ENCODE measurements at places on chromosomes 1 and 21.

DNA sequence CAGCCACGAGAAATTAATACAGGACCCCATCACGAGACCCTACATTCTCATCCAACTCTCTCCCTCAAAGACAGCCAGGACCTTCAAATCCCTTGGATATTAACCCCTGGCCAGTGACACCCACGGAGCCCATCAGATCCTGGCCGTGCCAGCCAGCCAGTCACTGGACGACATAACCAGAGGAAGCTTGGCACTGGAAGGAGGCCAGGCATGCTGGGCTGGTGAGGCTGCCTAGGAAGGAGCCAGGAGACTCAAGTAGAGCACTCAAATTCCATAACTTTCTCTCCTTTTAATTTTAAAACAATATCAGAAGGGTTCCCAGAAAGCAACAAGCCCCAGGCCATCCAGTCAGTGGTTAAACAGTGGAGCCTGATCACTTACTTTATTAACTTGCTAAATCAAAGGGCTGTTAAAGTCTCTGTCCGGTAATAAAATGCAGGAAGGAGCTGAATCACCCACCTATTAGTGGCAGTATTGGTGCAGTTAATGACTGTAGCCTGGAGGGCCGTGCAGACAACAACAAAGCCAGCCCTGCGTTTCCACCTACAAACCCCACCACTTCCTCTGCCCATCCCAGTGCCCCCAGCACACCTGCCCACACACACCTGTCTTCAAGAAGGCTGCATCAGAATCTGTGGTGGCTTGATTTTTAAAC lies 78.0 kb downstream of the HIVEP3 start:
- no peak for DNase-seq

GRCh38 chr1:112614460-112615065 lies 4.4 kb downstream of the ST7L start:
- no peak for DNase-seq

DNA sequence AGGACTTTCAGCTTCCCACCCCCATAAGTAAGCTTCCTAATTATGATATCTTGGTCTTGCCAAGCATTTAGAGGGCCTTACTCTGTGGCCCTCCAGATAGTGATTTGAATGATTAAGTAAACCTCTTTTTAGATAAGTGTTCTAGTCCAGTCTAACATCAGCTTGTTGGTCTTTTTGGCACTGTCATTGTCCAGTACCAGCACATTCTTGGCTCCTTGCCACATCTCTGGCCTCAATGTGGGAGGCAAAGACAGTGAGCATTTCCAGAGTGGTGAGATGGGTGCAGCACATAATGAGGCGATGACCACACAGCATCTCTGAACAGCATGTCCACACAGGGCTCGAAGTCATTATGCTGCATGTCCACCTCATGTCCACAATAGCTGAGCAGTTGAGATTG lies 6.1 kb downstream of the CAPZA1 start:
- DNase-seq, result no peak

GRCh38 chr1:45452503-45452902 lies 38.5 kb downstream of the TESK2 start:
- no peak for DNase-seq

GRCh38 chr1:50332941-50333594 lies 90.2 kb downstream of the DMRTA2 start:
- peak; percentile 32 for DNase-seq

- peak; percentile 79 for DNase-seq
Measured at GRCh38 chr1:228487336-228488124, at the start of gene RNF187. Gene RNF187 (plus strand): TSS chr1:228487382.

DNA sequence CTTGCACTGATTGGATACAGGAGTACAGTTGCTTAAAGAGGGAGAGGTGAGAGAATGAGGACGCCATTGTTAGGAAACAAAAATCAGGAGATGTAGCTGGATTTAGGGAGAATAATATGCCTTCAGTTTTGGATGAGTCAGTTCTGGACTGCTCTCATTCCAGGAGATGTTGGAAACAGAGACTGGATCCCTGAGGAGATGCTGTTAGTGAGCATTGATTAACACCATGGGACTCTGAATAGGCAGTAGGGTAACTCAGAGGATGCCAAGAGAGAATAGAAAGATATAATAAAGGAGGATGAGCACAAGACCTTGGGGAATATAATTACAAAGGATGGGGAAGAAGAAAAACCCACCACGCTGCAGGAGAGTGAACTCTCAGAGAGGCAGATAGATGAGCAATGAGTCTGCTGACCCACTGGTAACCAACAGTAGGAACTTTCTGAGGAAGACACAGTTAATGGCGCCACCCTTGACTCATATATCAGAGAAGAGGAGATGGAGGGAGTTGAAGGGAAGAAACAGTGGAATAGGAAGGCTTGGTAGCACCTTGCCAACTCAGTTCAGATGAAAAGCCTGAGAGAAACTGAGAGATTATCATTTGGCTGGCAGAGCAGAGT lies 10.5 kb downstream of the KCNJ15 start:
- DNase-seq, result no peak

GRCh38 chr1:23657659-23658275 lies 33.8 kb upstream of the RPL11 start:
- no peak for DNase-seq

GRCh38 chr1:16605532-16606505 lies 7.5 kb downstream of the NBPF1 start:
- DNase-seq, result no peak

- DNase-seq, result no peak
Measured at GRCh38 chr1:223669003-223669795, 3.7 kb upstream of the CAPN8 start.

- no peak for DNase-seq
Measured at GRCh38 chr1:203584035-203584434, 42.6 kb upstream of the ATP2B4 start.

DNA sequence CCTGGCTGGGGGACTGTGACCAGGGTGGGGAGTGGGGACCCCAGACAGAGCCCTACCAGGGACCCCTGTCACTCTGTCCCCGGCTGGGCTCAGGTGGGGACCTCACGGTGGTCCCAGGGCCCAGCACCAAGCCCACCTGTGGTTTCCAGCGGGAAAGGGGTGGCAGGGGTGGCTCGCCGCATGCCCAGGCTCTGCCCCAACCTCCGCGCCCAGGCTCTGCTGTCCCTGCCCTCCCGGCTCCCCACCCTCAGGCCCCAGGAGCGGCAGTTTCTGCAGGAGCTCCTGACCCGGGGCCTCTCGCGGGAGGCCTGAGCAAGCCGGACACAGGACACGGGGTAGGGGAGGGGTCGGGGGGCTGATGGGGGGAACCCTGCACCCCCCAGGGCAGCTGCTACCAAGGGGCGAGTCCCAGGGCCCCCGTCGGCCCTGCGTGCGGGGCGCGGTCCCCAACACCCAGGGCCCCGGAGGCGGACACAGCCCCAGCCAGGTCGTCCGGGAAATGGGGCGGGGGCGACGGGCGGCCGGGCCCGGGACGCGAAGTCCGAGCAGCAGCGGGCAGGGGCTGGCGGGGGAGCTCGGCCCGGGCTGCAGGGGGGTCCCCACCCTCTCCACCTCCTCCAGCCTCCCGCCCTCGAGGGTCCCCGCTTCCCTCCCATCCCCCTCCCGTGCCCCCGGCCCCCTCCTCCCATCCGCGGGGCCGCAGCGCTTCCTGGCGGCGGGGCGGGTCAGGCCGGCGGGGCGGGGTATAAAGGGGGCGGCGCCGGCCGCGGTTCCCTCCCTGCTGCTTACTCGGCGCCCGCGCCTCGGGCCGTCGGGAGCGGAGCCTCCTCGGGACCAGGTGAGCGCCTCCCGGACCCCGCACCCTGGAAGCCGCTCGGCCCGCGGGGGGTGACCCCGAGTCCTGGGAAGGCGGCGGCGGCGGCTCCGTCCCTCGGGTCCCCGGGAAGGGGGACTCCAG lies at the start of gene COL6A2:
COL6A2 (plus strand) TSS at position 777 of the 958 bp plus-strand sequence.
- peak; percentile 48 for DNase-seq

- peak; percentile 65 for DNase-seq
Measured at GRCh38 chr1:101309334-101310311, 72.8 kb downstream of the S1PR1 start.

DNA sequence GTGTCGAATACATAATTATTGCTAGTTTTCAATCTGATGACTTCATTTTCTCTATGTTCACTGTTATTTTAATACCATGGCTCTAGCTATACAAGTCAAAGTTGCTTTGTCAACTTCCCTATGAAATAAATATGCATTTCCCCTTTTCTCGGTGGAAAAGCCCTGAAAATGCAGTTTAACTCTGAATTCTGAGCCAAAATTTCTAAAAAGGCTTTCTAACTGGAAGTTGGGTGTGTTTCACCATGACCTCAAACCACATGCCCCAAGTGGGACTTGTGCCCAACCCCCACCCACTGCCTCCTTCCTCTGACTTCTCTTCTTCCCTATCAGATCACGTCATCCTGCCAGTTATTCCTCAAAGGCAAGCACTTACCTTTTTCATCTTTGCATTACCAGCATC lies 8.9 kb downstream of the MKNK1 start:
- no peak for DNase-seq

- no peak for DNase-seq
Measured at GRCh38 chr1:225482421-225482950, 54.6 kb upstream of the LBR start.
